ENCODE measurements at places on chromosomes 3 and 15.

DNA sequence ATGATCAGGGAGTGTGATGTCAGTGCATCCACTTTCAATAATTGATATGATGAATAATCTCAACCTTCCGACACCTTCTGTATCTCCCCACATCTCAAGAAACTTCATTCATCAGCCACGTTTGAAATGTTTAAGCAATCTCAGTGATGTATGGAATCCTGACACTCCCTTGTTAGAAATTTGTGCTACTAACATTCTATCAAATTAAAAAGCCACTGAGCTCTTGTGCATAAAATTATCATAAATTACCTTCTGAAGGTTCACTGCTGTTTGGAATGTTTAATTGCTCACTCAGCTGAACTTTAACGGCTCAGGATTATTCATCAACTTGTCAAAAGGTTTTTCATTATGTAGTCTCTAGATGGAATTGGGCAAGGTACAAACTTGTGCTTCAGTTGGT, 108.4 kb upstream of the DPH6 start:
- no peak for DNase-seq

- no peak for DNase-seq
Observed at GRCh38 chr3:42699511-42699971, 3.1 kb downstream of the HHATL start.

DNA sequence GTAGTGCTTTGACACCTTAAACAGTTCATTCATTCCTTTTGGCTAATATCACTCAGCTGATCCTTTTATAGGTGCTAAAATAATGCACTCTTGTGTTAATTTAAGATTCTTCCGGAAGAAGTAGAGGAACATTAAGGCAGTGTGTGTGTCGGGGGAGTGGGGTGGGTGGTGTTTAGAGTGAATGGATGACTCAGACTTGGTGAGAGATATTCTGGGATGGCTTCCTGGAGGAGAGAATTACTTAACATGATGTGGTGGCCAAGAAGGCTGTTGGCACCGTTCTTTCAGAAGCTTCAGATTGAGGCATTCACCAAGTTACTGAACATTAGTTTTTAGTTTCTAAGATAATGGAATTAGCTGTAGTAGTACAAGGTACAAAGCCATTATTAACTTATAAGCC, 125.6 kb upstream of the ROPN1 start:
- DNase-seq: no peak

DNA sequence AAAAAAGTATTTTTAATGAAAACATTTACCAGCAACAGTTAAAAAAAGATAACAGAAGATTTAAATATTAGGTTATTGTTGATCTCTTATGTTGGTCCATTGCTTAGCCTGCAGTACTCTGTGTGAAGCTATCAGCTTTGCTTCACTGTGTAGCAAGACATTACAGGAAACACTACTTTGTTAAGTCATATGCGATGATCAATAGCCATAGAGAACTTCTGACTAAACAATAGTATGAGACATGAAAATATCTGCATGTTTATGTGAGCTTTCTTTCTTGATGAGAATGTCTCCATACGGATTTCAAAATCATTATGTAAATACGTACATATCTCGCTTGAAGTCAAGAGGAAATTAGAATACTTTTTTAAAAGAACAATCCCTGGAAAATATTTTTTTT, 27.0 kb upstream of the CAPN3 start:
- DNase-seq: no peak

- peak; percentile 90 for DNase-seq
Observed at GRCh38 chr3:177597311-177598096, 400.2 kb upstream of the TBL1XR1 start.

GRCh38 chr3:33681667-33682066, 36.4 kb downstream of the CLASP2 start:
- no peak for DNase-seq

DNA sequence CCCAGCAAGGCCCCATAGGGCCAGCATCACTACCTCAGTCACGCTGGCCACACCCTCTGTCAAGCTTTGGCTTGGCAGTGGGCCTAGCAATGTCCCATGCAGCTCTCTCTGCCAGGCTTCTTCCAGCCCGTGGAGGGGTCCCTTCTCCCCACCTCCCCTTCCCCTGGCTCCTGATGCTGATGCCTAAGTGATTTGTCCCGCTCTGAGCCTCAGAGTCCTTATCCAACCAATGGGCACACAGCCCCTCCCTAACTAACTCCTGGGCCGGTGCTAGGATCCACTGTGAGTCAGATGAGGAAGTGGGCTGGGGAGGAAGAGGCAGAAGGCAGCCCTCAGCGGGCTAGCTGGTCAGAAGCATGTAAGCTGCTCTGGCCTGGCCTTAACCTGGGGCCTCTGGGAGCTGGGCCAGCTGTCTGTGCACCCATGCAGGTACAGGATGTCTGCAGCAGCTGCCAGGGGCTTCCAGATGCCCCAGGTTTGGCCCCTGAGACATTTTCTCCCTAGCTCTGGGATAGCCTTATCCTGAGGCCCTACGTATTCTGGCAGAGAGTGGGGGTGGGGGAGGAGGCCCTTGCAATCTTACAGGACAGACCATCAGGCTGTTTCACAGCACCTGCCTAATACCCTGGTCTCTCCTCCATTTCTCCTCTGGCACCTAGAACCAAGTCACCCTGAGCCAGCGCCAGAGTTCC, 740 bp upstream of the ZBTB47 start:
- no peak for DNase-seq

GRCh38 chr3:9780458-9780812, 10.7 kb upstream of the CAMK1 start:
- DNase-seq: no peak

DNA sequence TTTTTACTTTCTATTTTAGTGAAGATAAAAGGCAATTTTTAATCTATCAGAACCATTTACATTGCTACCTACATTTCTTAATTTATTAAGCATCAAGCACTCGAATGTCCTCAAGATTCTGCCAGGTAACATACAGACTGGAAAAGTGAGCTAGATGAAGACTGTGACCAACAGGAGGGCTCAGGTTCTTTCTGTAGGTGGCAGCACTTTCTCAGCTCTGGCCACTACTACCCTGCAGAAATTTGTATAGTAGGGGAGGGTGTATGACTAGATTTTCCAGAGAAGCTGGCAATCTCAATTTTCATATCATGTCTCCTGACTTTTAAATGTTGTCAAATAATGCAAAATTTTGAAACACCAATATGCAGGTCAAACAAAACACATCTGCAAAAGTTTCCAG, 165.0 kb upstream of the SUCLG2 start:
- DNase-seq: no peak

- DNase-seq: no peak
Observed at GRCh38 chr15:40787991-40788390, 18.2 kb downstream of the C15orf62 start.

DNA sequence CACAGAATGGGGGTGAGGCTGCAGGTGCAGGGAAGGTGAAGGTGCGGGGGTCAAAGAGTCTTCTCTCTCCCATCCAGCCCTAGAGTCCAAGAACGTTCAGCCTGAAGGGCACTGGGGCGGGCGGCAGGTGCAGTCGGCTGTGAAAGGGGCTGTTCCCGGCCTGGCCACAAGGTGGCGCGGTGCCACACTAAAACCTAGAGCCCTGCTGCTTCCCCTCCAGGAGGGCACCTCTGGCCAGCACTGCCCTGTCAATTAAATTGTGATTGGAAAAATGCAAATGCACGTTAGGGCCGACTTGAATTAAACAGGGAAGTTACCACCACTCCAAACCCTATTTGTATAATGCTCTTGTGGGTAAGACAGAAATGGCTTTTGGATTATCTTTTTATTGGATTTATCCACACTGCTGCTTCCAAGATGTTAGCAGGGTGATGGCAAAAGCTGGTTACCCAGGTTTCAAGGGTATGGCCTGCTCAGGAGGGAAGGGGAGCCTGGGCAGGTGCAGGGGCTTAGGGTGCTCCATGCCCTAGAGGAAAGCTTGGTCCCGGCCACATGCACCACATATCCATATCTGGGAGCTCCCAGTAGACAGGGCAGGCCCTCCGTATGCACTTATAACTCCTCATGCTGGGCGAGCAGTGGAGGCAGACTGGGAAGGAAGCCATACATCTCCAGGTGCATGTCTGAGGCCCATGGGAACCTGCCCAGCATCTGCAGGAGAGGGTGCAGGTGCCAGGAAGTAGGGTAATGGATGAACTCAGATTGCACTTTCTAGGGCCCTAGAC, 119.8 kb downstream of the ADCY5 start:
- DNase-seq: no peak

DNA sequence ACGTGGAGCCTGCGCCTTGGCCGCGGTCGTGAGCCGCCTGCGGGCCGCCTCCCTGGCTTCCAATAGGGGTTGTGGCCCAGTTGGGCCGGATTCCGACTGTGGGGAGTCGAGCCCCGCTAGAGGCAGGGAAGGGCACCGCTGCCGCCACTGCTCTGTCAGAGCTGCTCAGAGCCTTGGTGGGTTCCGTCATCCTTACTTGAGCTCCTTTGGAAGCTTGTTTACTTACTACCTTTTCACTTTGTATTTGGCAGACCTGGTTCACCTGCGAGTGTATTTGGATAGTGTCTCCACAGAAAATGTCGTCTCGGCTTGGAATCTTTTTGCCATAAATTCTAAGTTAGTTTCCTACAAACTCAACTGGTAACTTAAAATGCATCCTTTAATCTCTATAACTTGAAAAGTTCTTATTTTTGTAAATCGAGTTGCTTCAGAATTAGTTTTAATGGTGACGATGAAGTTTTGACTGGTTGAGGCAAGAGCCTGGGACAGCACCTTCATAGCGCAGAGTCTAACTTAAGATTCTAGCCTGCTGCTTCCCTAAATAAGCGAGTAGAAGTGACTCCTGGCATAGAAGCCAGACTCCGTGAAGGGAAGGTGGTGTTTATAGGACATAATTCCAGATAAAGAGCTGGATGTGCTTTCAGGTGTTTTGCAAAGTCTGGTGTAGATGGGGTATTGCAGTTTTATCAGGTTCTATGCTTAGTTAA, 800 bp downstream of the DAG1 start:
- no peak for DNase-seq

GRCh38 chr3:149401212-149401925, 23.9 kb upstream of the TM4SF1 start:
- DNase-seq: no peak

GRCh38 chr3:154178172-154178571, 57.0 kb downstream of the ARHGEF26 start:
- no peak for DNase-seq

- DNase-seq: no peak
Observed at GRCh38 chr3:120561251-120562045, 34.7 kb upstream of the NDUFB4 start.

DNA sequence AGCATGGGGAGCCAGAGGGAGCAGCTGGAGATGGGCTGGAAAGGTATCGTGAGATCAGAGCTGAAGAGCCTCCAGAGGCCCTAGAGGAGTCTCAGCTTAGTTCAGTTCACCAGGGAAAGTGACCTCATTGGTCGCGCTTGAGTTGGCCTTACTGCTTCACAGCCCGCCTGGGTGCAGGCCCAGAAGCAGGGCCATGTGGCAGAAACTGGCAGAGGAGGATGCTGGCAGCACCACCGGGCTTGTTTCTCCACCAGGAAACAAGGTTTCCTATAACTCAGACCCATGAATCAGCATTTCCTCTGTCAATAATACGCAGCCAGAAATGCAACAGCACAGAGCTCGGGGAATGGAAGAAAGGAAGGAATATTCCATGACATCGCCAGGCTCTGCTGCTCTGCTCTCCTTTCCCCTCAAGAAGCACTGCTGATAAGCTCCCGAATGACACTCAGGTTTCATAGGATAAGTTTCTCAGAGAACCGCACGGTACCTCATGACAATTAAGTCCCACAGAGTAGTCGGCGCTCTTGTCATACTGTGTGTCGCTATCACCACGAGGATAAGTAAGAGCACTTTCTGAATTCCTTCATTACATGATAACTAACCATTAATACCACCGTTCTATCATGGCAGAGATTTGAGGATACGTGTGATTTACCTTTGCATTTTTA, 147.1 kb upstream of the LPP start:
- no peak for DNase-seq

DNA sequence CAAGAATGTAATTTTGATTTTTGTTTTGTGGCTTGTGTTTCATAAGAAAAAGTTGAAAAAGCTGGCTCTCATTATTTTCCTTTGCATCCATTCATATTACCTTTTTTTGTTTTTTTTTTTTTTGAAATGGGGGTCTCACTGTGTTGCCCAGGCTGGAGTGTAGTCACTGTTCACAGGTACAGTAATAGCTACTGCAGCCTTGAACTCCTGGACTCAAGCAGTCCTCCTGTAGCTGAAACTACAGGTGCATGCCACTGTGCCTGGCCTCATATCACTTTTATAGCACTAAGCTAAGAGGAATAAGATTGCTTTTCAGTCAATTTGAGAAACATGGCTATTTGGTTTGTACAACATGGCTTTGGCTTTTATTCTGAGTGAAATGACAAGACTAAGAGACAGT, 49.8 kb downstream of the TCF12 start:
- DNase-seq: no peak

GRCh38 chr3:176274161-176274560, 923.1 kb downstream of the TBL1XR1 start:
- no peak for DNase-seq

DNA sequence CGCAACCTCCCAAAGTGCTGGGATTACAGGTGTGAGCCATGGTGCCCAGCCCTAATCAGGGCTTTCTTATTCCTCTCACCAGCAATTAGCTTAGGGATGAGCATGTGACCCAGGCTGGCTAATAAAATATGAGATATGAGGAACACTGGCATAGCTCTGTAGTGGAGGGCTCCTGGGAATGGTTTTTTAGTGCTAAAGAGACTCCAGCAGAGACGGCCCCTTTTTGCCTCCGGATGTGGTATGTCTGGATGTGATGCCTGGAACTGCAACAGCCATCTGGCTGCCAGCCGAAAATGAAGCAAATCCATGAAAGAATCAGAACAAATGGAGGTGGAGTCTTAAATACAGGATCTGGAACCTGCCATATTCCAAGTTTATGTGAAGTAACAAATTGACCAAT, 69.1 kb upstream of the MAGI1 start:
- peak; percentile 53 for DNase-seq

DNA sequence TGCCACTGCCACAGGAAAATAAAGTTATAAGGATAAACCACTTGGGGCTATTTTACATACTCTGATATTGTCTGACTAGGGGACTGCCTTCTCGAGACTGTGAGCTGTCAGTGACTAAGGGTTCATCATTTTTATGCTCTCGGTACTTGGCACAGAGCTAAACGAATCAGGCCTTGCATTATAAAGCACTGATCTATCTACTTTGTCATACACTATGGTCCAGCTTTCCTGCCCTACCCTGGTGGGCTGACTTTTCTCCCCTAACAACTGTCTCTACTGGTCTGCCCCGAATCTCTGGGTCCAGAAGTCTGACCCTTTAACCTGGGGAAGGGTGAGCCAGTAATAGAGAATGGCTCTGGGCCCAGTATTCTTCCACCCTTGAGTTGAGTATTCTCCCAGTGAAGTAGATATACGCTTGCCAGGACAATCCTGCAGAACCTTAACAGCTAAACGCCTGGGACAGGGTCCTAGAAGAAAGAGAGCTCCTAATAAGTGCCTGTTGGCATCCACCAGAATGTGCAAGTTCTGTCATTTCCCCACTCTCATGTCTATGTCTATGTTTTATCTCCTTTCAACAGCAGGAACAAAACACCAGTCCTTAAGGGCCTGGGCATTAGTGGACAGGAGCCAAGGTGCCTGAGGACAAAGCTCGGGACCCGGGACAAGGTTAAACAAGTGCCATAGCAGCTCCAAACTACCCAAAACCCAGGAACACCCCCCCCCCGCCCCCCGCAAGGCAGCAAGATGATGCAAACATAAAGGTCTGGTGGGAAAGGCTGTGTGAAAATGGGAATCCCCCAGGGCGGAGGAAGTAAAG, 1.2 kb downstream of the LARP6 start:
- no peak for DNase-seq

GRCh38 chr3:123098426-123099330, 31.9 kb downstream of the PDIA5 start:
- DNase-seq: no peak

GRCh38 chr15:28068930-28069329, 30.2 kb downstream of the OCA2 start:
- DNase-seq: no peak

GRCh38 chr3:141345528-141345927, 22.8 kb upstream of the ZBTB38 start:
- no peak for DNase-seq

All from SK-N-MC (cell line).